Lung microvascular endothelial cell (primary cell): ENCODE measurements at places on chromosomes 16 and 17.
A peak's percentile ranks its signal among the peaks of the same experiment; 100 is the strongest.

DNA sequence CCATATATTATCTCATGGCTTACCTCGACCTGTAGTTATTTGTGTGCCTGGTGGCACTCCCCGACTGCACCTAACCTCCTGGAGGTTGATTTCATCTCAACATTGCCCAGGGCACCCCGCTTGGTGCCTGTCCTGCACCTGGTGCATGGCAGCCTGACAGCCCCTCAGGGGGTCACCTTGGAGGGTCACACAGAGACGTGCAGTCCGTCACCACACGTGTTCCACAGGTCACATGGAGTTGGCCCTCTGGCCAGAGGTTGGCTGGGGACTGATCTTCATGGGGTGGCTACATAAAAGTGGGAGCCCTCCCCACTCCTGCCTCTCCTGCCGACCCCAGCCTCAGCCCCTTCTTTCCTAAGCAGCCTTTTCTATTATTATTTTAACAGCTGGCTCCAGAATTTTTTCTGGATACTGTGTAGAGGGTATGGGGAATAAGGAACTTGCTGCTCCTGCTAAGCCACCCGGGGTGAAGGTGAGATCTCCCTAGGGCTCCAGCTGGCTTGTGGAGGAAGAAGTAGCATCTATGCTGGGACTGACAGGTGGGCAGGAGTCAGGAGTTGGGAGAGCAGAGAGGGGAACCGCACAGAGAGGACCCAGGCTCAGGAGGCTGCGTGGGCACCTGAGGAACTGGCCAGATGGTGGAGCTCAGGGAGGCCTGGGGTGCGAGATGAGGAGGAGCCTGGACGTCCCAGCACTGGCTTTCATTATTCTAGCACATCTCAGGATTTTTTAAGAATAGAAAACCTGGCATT, 12.5 kb upstream of the NKD1 start:
- DNase-seq, result no peak

DNA sequence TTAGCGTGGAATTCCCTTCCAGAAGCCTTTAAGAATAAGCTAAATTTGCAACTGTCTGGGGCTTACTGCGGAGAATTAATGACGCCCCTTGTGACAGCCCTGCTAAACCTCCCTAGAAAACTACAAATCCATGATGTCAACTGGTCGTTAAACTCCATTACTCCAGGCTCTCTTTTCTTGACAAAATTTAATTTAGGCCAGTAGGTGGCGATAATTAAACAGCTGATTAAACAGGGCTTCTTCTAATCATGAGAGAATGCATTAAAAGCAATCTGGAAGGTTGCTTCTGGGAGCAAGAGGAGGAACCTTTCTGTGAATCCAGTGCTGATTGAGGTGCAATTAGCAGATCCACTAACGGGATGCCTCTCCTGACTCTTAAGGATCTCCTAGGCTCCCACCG, 8.1 kb upstream of the NLRP1 start:
- DNase-seq, result peak; percentile 60

GRCh38 chr16:15952265-15952711, 2.9 kb downstream of the ABCC1 start:
- DNase-seq, result peak; percentile 95

DNA sequence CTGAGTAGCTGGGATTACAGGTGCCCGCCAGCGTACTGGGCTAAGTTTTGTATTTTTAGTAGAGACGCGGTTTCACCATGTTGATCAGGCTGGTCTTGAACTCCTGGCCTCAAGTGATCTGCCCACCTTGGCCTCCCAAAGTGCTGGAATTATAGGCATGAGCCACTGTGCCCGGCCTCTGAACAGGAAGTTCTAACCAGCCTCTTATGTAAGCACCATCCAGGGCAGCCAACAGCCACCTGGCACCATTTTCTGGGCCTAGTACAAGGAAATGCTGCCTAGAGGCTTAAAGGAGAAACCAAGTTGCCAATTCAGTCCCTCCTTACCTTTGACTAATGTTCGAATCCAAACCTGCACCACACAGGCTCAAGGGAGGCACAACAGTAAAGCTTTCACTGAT, 8.5 kb upstream of the SLC39A11 start:
- no peak for DNase-seq

DNA sequence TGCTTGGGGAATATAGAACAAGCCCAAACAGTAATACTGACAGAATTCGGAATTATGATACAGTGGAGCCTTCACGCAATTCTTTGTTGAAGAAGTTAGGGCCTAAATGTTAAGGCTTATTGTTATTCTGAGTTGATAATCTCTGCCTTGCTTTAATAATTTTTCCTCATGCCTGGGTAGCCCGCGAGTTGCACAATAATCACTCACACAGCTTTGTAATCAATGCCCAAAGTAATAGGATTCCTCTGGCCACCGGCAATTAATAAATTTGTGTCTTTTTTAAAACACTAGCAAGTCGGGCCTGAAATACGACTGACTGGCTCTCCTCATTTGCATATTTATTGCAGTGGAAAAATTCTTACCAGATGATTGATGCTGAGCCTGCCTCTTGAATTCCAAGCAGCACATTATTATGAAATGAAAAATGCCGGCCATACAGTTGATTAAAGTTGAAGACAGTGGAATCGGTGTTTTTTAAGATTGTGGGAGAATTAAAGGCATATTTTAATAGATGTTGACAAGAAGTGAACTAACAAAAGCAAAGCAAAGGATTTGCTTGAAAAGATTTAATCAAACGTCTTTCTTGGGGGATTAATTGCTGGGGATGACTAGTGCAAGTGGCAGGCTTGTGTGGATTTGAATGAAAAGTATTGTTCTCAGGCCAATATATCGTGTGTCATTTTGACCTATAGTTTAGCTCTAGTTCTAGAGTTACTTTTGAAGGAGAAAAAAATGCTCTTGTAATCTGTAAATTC, 30.2 kb downstream of the AATF start:
- peak; percentile 41 for DNase-seq

GRCh38 chr17:35052241-35052610, 11.3 kb downstream of the RFFL start:
- no peak for DNase-seq

GRCh38 chr17:58233543-58233942, 4.8 kb upstream of the LPO start:
- DNase-seq, result no peak

GRCh38 chr17:56351675-56352074, 198.4 kb downstream of the ANKFN1 start:
- no peak for DNase-seq
